ENCODE measurements at places on chromosomes 1 and 21.

DNA sequence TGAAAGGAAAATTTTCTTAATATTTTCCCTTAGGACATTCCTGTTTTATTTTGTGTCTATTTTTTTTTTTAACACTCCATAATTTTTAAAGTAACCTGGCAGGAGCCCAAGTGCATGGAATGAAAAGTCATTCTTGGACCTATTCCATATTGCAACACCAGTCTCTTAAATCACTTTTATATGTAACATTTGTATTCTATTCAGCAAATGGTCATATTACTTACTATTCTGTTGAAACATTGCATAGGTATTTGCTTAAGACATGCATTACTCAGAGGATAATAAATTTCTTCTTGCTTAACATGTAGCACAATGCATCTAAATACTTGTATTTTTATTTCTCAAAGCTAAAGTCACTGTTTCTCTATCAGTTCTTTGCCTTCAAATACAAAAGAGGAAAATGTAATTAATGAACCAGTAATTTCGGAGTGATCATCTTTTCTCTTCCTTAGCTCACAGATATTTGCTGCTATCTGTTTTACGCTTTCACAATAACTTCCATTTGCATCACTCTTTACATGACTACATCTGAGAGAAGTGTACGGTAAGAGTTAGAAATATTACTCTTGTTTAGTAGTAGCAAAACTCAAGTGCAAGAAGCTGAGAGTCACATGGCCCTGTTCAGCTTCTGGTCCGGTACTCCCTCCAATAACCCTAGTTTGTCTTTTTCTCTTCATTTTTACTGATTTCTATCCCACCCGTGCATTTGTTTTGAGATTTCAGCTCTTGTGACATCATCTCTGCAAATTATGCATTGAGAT, 394.8 kb downstream of the USP25 start:
- H3K4me1 ChIP-seq, result no peaks in the 10 kb centered on the region
- no peak for DNase-seq
- H3K27ac ChIP-seq, result no peak overlapping the region
- no peaks in the 10 kb centered on the region for H3K27me3 ChIP-seq

DNA sequence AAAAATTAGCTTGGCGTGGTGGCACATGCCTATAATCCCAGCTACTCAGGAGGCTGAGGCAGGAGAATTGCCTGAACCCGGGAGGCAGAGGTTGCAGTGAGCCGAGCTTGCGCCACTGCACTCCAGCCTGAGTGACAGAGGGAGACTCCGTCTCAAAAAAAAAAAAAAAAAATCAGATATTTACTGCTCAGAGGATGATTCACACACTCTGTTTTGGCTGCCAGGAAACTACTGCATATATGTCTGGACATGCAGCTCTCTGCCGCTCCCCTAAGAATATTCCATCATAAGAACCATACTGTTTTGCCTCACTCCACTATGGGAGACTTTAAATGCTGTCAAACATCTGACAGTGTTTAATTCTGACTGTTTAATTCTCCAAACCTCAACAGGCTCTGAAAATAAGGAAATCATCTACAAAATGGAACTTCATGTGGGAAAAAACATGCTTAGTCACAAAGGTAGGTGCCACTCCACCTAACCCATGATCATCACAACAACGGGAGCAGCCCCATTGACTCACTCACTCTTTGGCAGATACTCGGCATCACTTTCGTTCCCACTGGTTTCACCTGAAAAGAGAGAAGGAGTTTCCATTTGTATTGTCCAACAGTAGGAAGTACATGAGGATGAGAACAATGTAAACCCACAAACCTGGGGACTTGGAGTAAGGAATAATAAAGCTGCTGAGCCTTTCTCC, 29.3 kb upstream of the BCAS2 start:
- DNase-seq, result no peak
- H3K4me3 ChIP-seq, result no peak overlapping the region
- no peaks in the 10 kb centered on the region for H3K4me1 ChIP-seq
- H3K27ac ChIP-seq, result no peak overlapping the region
- H3K36me3 ChIP-seq, result no peaks in the 10 kb centered on the region
- H3K27me3 ChIP-seq, result no peaks in the 10 kb centered on the region

DNA sequence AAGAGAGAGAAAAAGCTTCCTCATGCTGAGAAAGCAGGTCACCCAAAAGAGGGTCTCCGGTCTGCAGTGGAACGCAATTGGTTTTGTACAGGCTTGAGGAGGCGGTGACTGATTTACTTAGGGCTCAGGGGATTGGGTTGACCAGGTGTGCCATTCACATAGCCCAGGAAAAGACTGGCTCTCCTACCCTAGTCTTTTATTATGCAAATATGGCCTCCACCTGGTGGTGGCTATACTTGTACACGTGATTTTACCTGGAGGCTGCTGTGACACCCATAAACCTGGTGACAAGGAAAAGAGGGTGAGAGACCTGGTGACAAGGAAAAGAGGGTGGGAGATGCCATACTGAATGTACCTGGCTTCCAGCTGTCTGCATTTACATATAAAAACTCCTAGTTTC, 49.9 kb downstream of the DNTTIP2 start:
- H3K36me3 ChIP-seq, result peaks cover 32% of the 10 kb centered on the region
- H3K27me3 ChIP-seq, result no peaks in the 10 kb centered on the region
- no peak overlapping the region for H3K4me3 ChIP-seq
- no peak overlapping the region for H3K27ac ChIP-seq
- no peak for DNase-seq

DNA sequence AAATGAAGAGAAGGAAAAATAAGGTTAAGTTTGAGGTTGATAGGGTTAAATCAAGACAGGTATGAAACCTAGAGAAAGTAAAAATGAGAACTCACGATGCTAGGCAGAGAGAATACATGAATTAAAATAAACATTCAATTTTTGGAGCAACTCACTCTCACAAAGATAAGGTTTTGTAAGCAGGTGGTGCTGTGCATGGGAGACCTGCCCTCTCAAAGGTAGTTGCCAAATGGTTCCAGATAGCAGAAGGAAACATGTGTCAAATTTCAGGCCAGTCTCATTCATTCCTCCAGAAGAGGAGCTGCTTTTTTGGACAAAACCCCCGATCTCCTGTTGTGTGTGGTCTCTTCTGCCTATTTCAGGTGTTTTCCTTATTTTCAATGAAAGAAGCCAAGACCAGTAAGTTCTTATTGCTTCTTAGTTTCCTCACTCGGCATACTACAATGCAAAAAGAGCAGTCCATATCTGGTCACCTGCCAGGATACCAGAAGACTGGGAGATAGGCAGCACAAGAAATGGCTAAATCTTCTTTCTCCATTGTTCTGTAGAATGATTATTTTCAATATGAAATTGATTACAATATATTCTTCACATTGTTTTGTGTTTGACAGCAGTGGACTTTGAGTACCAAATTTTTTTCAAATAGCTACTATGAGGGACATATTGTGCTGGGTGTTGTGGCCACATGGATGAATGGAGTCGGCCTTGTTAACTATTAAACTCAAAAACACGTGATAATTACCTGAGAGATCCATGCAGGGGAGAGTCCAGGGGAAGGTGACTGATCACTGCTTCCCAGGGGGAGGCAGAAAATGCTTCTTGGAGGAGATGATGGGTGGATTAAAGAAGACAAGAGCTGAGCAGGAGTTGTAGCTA, 3.6 kb downstream of the CR1L start:
- DNase-seq, result no peak
- no peak overlapping the region for H3K27ac ChIP-seq
- H3K4me3 ChIP-seq, result no peak overlapping the region

- H3K27me3 ChIP-seq, result no peaks in the 10 kb centered on the region
- H3K4me3 ChIP-seq, result no peak overlapping the region
- peaks cover 33% of the 10 kb centered on the region for H3K4me1 ChIP-seq
- H3K36me3 ChIP-seq, result peaks cover 12% of the 10 kb centered on the region
Measured at GRCh38 chr1:175826705-175827104, 83.3 kb upstream of the TNR start.

DNA sequence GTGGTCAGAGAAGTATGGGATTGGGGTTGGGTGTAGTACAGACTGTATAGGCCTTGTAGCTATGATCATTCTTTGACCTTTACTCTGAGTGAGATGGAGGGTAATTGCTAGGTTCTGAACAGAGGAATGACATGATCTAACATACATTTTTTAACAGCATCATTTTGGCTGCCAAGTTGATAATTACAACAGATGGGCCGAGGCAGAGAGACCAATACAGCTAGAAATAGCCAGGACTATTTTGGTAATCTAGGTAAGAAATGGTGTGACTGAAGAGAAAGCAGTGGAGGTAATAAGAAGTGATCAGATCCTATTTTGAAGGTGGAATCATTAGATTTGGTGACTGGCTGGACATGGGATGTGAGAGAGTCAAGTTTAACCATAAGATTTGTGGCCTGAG, 43.5 kb downstream of the RPAP2 start:
- no peak overlapping the region for H3K4me3 ChIP-seq
- no peak for DNase-seq
- H3K27me3 ChIP-seq, result no peaks in the 10 kb centered on the region
- H3K27ac ChIP-seq, result no peak overlapping the region

- H3K4me1 ChIP-seq, result peaks cover 28% of the 10 kb centered on the region
- no peak overlapping the region for H3K27ac ChIP-seq
- H3K27me3 ChIP-seq, result no peaks in the 10 kb centered on the region
- no peak for DNase-seq
- H3K36me3 ChIP-seq, result no peaks in the 10 kb centered on the region
- no peak overlapping the region for H3K4me3 ChIP-seq
Measured at GRCh38 chr1:101152633-101153032, 84.2 kb upstream of the S1PR1 start.

DNA sequence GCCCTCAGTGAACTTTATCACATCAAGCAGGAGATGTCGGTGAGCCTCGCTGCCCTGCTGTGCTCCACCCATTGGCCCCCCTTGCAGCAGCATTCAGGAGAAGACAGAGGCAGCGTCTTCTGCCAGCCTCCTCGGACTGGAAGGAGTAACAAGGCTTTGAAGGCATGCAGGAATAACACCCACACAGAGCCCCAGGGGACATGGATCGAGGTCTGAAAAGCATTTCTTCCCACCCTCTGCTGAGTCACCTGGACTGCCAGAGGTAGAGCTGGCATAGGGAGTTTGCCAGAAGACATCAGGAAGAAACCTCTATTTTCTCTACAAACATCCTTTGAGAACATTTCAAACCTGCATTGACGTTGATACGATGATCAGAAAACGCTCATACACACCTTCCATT, 42.9 kb downstream of the COL18A1 start:
- H3K27me3 ChIP-seq, result no peaks in the 10 kb centered on the region
- H3K36me3 ChIP-seq, result no peaks in the 10 kb centered on the region
- H3K4me3 ChIP-seq, result no peak overlapping the region
- DNase-seq, result no peak

- no peaks in the 10 kb centered on the region for H3K27me3 ChIP-seq
- H3K27ac ChIP-seq, result no peak overlapping the region
- H3K4me3 ChIP-seq, result no peak overlapping the region
- peaks cover 64% of the 10 kb centered on the region for H3K4me1 ChIP-seq
- DNase-seq, result no peak
Measured at GRCh38 chr1:230852959-230853358, 15.4 kb downstream of the C1orf198 start.

- H3K27ac ChIP-seq, result no peak overlapping the region
- no peaks in the 10 kb centered on the region for H3K4me1 ChIP-seq
- H3K27me3 ChIP-seq, result no peaks in the 10 kb centered on the region
- no peak overlapping the region for H3K4me3 ChIP-seq
- DNase-seq, result no peak
Measured at GRCh38 chr21:35358008-35358407, 308.9 kb upstream of the RUNX1 start.

- peaks cover 19% of the 10 kb centered on the region for H3K36me3 ChIP-seq
- DNase-seq, result no peak
- H3K4me3 ChIP-seq, result no peak overlapping the region
- H3K27me3 ChIP-seq, result peaks cover 12% of the 10 kb centered on the region
Measured at GRCh38 chr1:245645894-245646293, 491.1 kb downstream of the KIF26B start.

DNA sequence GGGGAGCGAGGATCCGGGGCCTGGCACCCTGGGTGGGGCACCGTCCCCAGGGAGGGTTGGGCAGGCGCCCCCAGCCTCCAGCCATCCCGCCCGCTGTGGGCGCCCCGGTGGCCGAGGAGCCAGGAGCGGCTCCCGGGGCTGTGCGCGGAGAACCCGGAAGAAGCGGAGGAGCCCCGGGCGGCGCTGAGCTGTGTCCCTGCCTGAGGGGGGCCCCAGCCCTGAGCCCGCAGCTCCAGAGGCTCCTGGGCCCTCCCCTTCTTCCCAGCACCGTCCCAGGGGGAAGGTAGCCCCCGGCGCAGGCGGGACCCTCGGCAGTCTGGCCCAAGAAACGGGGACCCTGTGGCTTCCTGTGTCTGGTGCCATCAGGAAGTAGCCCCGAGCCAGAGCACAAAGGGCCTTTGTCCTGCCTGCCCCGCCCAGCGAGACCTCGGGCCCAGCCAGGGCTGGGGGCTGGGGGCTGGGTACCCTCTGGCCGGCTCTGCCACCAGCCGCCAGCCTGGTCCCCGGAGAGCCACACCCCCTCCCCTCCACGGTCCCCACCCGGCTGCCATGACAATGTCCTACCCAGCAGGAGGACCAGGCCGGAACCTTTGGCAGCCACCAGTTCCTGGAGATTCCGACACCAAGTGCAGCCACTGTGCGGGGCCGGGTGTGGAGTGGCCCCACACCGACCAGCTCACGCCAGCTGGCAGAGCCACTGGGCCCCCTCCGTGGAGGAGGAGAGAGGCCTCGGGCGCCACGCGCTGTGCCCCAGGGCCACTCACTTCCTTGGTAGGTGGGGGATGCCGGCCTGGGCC, 15.6 kb upstream of the TTLL10 start:
- H3K36me3 ChIP-seq, result peaks cover under 1% of the 10 kb centered on the region
- peaks cover 3% of the 10 kb centered on the region for H3K27me3 ChIP-seq
- DNase-seq, result peak; percentile 57
- no peak overlapping the region for H3K27ac ChIP-seq
- no peak overlapping the region for H3K4me3 ChIP-seq
- no peaks in the 10 kb centered on the region for H3K4me1 ChIP-seq

DNA sequence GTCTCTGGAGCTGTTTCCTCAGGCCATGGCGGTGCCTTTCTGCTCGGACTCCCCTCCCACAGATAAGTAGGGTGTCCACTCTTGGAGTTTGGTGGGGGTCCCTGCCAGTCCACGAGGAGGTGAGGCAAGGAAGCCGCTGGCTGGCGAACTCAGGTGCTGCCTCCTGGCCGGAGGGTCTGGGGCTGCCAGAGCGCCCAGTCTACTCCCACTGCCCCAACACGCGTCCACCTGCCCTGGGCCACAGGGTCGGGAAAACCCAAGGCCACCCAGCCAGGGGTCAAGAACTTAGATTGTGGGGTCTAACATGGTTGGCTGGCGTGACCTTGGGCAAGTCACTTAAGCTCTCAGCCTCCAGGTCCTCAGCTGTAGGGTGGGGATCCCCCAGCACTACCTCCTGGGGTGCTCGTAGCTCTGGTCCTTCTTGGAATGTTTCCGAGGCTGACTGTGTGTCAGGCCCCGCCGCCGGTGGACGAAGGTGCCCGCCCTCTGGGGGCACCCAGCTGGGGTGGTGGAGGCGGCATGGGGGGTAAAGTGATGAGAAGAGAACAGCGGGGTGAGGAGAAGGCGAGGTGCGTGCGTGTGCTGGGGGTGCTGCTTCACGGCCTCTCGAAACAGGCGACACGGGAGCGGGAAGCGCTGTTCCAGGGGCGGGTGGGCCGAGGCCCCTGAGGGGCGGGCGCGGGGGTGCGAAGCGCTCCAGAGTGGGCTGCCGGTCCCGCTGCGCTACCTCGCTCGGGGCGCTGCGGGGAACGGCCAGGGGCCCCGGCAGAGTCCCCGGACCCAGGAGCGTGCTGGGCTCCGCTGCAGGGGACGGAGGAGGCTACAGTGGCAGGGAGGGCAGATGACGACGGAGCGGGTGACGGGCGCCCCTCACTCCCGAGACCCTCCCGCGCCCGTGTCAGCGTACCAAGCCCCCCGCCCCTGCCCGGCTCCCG, 1.2 kb downstream of the SH2D5 start:
- DNase-seq, result no peak
- H3K4me3 ChIP-seq, result peak overlapping the region; percentile 66
- no peak overlapping the region for H3K27ac ChIP-seq
- peaks cover 57% of the 10 kb centered on the region for H3K27me3 ChIP-seq
- H3K4me1 ChIP-seq, result peaks cover 17% of the 10 kb centered on the region

All from neural crest cell (in vitro differentiated cells).